D721Med (cell line): ENCODE measurements at places on chromosomes 12 and 14.

DNA sequence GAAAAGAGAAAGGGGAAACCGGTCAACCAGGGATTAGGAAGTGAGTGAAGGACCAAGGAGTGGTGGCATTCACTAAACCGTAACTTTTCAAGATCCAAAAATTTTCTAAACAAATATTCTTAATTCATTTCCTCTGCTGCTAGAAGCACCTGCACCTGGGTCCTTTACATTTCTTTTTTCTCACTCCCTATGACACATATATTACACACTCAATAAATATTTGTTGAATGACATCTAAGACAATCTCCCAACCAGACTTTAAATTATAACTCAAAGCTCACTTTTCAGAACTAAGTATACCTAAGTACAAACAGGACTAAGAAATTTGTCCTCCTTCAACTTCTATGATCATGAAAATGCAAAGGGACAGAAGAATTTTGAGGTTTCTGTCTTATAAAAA lies 11.1 kb downstream of the TTC5 start:
- DNase-seq, result no peak

DNA sequence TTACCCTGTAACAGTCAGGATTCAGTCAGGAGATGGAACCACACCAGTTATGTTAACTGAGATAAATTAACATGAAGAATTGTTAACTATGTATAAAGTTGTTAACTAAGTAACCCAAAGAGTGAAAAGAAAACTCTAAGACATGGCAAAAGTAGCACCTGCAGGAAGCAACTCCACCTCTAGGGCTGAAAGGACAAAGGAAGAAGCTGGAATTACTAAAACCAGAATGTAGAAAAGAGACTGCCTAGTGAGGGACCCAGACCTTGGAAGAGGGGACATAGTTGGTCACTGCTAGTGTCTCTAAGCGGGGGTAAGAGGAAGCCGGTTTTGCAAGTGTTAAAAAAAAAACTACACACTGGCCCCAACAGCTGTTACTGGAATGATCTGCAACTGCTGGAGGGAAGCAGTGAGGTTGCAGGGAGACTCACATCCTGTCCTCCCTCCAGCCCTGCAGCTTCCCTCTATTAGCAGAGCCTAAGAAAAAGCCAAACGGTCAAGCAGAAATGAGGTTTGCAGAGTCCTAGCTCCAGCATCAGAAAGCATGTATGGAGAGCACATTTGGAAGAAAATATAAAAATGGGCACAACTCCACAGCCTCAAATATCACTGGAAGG lies 39.8 kb downstream of the GPR135 start:
- DNase-seq, result no peak

- no peak for DNase-seq
These were observed 723.4 kb upstream of the MDGA2 start for GRCh38 chr14:48398675-48399282.

DNA sequence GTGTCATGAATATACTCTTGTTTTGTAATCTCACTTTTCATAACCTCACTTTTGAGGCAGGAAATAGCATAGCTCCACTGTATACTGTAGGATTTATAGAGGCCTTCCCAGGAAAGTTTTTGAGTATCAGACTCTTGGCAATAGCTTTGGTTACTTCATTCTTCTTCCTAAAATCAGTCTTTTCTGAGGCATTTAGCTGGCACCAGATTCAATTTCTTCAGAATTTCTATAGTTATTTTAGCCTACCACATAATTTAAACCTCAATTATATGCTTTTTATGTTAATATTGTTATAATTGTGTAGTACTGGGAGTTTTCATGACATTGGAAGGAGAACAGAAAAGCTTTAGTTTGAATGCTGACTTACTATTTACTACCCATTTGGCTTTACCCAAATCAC lies 322.3 kb upstream of the FAR2 start:
- DNase-seq, result no peak

DNA sequence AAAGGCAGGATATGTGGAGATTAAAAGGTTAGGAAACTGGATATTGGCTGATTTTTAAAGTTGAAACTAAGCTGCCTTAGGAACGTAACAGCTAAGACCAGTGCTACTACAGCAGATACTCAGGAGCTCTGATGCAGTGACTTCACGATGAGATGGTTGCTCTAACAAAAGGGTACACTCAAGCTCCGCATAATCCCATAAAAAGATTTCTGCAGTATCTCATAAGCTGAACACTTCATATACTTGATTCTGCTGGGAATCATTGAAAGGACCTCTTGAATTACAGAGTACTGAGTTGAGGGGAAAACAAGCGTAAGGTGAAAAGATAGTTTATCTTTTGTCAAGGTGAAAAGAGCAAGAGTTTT lies 3.7 kb downstream of the RNF10 start:
- no peak for DNase-seq

- no peak for DNase-seq
These were observed 32.9 kb downstream of the MIPOL1 start for GRCh38 chr14:37230551-37231194.

- no peak for DNase-seq
These were observed 68.3 kb upstream of the FICD start for GRCh38 chr12:108446766-108447165.

GRCh38 chr12:102965281-102966155 lies 8.0 kb downstream of the ASCL1 start:
- no peak for DNase-seq
